KBM-7 (cell line): ENCODE measurements at places on chromosomes 4 and X.

DNA sequence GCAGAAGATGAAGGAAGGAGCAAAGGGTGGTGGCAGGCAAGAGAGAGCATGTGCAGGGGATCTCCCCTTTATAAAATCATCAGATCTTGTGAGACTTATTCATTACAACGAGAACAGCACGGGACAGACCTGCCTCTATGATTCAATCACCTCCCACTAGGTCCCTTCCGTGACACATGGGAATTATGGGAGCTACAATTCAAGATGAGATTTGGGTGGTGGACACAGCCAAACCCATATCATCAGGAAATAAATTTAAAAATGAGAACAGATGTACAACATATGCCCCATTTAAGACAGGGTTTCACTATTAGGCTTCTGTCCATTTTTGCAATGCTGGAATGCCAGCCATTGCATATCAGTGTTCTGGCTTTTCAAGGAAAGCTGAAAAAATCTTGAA is 346.7 kb upstream of the SLIT2 start:
- no peak for DNase-seq

- DNase-seq, result no peak
Measured at GRCh38 chr4:12084690-12085089, 656.0 kb upstream of the HS3ST1 start.

DNA sequence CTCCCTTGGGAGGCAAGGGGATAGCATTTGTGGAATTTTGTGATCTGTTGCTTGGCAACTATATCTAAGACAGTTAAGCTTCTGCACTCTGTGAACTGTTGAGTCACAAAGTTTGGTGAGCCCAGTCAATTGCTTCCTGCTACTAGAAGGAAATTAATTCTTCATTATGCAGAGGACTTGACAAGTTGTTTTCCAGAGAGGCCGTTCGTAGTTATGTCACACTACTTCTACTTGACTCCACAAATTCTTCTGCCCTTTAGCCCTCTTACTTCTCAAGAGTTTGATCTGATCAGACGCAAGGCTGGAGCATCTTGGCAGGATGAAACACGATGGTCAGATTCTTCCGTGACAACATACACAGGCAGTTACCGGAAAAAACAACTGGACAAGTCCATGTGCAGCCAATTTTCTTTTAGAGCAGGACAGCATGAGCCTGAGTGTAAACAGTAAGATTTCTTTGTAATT is at the start of gene C4orf51:
C4orf51 (plus strand) TSS at position 156 of the 465 bp plus-strand sequence; CDS start at position 214, 58 bp downstream.
- no peak for DNase-seq

DNA sequence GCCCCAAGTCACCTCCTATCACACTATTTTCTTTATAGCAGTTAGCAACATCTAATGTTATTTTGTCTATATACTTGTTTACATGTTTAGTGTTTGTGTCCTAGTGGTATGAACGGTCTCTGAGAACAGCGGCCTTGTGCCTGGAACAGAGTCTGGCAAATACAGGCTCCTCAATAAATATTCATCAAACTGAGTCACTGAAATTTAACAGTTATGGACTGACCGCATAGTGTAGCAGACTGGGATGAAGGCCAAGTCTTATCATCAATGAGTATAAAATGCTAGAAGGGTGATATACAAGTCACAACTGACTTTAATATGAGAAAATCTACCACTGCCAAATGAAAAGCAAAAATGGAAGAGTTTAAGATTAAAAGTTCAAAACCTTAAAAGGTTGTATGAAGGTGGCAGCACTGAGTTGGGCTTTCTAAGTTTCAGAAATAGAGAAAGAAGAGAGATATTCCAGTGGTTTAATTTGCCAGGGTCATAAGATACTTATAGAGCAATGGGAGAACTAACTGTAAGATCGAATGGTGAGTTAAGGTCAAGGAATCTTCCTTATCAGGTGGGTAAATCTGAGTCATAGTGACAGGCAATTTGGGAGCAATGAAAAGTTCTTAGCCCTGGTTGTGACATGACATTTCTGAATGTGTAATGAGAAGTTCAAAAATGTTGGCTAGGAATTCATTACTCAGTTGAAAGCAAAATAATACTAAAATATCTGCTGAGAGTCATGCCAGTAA is 34.9 kb downstream of the ELOVL6 start:
- no peak for DNase-seq

DNA sequence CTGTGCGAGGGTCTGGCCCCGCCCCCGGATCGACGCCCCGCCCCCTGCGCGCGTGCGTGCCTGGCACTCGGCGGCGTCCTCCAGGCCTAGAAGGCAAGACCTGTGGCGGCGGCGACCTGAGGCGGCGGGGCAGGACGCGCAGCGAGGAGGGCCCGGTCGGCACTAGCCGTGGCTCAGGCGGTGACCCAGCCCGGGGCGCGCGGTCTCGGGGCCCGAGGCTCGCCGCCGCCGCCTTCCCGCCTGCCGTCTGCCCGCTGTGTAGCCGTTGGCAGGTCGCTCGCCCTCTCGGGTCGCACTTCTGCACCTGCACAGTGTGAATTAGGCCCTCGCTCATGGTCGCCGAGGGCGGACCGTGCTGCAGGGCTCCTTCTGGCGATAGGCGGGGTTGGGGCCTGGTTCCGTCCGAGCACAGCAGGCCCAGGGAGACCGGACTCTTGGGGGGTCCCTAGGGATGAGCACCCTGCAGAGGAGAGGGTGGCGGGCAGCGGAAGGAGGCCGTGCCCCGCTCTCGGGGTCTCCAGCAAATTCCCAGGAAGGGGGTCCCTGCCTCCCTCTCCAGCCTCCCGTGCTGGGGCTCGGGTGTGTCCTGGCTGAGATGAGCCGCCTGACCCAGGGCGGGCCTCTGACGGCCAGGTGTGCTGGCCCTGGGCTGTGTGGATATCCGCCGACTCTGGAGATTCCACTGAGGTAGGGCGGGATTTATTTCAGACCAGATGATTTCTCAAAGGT is 557 bp upstream of the FAM53A start:
- DNase-seq, result no peak

- no peak for DNase-seq
Measured at GRCh38 chr4:62003695-62004094, 803.6 kb downstream of the ADGRL3 start.

GRCh38 chrX:2449135-2449886 is 51.5 kb downstream of the DHRSX start:
- DNase-seq, result peak; percentile 81

DNA sequence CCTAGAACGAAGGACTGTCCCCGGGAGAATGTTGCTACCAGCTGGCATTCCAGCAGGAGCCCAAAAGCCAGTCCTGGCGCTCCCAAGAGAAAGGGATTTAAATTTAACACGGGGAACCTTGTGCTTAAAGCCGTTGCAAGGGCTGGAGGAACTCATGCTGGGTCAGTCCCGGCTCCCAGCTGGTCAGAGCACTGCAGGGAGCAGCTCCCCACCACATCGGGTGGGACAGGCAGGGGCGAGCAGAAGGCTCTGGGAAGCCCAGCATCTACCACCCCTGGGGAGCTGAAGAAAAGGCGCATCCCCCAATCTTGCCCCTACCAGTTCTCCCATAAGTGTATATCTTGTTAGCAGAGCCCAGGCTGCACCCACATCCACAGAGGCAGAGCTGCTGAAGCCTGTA is 15.7 kb downstream of the CFAP99 start:
- no peak for DNase-seq

DNA sequence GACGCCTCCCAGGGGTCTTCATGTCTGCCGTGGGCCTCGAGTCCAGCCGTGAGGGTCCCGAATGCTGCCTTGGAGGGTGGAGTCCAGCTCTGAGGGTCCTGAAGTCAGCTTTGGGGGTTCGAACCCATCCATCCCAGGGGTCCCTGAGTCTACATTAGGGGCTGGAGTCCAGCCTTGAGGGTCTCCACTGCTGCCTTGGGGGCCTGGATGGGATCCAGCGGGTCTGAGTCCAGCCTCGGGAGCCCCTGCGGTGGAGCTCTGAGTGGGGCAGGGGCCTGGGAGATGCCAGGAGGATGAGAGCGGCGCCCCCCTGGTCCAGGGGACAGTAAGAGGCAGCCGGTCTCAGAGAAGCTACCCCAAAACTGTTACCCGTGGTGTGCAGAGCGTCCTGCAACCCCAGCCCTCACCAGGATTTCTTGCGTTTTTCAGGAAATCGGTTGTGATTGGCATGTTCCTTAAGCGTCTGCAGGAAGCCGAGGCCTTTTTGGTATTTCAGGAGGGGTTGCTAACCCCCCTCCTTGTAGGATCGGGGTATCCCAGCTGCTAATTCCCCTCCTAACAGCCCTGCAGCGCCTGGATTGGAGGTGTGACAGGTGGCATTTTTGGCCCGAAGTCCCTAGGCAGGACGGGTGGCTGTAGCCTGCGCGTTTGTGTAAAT is 1.7 kb upstream of the GTPBP6 start:
- DNase-seq, result peak; percentile 75

DNA sequence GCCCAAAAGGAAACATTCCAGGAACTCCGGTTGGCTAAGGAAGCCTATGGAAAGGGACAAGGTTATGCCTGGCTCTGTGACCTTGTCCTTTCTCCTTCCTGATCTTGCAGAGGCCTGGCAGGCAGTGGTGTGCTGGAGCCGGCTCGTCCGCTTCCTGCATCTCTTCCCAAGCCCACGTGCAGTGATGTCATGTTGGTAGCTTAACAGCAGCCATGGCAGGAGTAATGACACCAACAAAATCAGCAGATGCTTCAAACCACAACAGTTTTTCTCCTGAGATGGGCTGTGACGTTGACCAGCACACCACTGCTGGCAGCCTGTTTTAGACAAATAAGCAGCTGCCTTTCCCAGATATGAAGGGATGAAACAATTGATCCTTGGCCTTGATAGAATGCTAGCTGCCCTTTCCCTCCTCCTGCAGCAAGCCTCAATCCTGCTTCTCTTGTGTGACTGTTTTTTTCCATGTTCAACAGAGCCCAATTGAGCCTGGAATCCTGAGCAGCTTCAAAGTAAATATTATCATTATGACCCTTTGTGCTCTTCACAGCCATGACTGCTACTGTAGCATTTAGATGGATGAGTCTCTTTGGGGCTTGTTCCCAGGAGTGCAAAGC is 23.4 kb downstream of the SEPTIN6 start:
- no peak for DNase-seq

DNA sequence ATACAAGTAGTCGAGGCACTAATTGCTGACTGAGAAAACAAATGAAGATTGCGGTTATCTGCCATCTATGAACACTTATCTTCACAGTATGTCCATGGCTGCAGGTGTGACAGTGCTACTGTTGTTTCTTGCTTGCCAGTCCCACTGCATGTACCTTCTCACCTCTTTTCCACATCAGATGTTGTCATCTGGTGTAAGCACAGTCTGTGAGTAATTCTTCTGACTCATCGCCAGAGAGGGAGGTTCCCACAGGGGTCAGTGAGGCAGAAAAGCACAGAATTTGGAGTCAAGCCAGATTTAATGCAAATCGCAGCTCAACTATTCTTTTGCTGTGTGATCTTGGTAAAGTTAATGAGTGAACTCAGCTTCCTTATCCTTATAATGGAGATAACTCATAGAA is 144.4 kb downstream of the GLRA2 start:
- DNase-seq, result no peak

DNA sequence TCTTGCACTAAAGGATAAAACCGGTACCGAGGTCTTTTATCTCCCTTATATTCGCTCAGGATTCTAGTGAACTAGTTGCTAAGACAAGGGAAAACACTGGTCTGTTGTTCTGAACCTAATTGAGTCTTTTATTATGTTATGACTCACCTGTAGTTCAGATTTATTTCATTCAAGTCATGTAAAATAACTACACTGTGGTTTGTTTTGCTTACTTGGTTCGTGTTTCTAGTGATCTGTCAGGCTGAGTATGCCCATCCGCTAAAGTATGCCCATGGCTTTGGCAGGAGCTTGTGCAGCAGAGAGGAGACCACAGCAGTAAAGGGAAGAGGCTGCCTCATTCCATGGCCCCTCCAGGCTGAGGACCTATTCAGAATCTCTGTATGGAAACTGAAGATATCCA is 126.1 kb downstream of the AFF1 start:
- DNase-seq, result no peak

DNA sequence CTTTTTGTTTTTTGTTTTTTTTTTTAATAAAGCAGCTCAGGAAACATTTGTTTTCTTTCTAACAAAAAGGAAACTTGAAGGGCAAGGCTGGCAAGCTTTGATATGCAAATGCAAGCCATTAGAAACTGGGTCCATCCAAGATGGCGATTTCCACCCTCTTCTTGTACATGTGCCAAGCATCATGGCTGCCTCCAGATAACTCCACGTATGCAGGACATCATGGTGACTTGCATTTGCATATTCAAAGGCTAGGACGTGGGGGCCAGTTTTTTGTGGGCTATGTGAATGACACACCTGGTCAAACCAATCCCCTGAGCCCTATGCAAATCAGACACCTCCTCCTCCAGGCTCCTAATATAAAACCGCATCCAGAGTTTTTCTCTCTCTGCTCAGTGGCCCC is 692.6 kb downstream of the FAM133A start:
- no peak for DNase-seq

- no peak for DNase-seq
Measured at GRCh38 chr4:89108091-89108490, 3.2 kb upstream of the TIGD2 start.

DNA sequence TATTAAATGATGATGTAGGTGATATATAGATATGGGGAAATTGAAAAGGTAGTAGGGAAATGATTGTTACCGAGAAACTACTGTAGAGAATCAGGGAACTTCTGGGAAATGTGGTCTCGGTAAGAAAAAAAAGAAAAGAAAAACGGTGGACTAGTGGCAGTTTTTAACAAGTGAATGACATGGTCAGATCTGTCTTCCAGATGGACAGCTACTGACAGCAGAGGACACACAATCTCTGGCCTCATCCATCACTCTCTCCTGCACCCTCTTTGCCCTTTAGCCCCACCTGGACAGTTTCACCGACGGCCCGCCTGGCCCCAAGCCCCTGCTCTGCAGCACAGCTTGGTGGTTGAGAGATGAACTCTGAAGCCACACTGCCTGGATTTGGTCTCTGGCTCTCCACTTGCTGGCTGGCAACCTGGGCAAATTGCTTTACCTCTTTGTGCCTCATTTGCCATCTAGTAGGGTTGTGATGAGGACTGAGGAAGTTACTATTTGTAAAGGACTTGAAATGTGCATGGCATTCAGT is 23.4 kb downstream of the RBM47 start:
- DNase-seq, result no peak

GRCh38 chr4:43742083-43742482 is 706.5 kb downstream of the KCTD8 start:
- no peak for DNase-seq

- DNase-seq, result no peak
Measured at GRCh38 chr4:67687636-67688035, 13.3 kb downstream of the UBA6 start.

DNA sequence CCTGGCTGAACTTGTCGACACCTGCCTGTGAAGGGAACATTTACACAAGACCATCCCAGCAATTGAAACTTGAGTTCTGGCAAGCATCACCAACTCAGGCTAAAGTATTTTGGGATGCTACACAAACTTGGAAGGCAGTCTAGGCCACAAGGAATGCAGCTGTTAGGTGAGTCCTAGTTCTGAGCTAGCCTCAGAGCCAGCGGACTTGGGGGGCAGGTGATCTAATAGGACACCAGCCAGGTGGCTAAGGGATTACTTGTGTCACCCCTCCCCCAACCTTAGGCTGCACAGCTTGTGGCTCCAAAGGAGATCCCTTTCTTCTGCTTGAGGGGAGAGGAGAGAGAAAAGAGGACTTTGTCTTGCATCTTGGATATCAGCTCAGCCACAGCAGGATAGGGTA is 62.3 kb upstream of the DKK2 start:
- no peak for DNase-seq

- no peak for DNase-seq
Measured at GRCh38 chr4:123361195-123361861, 35.3 kb upstream of the SPRY1 start.
